ENCODE measurements at places on chromosomes 7 and 10.

- DNase-seq: peak; percentile 20
Observed at GRCh38 chr7:88480896-88481295, 174.2 kb upstream of the STEAP4 start.

DNA sequence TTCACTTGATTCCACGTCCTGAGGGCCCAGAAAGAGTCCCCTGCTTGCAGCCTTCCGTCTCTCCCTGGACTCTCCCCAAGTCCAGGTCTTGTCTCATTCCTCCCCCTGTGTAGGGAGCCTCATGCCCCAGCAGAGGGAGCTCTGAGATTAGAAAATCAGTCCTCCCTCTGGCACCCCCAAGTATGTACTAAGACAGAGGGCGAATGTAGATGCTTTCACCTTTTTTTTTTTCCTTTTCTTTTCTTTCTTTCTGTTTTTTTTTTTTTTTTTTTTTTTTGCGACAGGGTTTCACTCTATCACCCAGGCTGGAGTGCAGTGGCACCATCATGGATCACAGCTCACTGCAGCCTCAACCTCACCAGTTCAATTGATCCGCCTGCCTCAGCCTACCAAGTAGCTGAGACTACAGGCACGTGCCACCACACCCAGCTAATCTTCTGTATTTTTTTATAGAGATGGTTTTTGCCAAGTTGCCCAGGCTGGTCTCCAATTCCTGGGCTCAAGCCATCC is 10.3 kb downstream of the SFXN3 start:
- DNase-seq: peak; percentile 86

DNA sequence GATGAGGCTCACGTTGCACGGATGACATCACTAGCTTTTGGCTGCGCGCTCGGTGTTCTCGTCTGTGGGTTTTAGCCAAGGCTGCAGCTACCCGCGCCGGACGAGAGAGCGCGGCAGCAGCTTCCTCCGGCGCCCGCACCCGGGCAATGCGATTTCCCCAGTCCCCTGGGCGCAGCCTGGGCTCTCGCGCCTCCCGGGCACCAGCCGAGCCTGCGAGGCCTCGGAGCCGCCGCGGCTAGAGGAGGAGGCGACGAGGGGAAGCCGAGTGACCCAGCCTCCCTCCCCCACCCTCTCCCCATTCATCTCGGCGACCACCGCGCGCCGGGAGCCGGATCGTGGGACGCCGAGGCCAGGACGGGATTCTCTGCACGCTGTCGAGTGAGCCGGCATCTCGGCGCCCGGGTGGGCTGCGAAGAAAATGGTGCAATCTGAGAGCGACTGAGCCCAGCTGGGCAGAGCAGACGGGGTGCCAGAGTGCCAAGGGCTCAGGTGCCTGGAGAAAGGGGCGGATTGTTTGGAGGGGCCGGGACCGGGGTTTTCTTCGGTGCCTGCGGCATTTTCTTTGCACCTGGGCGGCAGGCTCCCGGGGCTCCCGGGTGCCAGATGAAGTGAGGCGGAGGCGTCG is 1.2 kb upstream of the TMEM178B start:
- peak; percentile 70 for DNase-seq

- peak; percentile 22 for DNase-seq
Observed at GRCh38 chr10:4947635-4948596, 15.3 kb upstream of the AKR1C1 start.

DNA sequence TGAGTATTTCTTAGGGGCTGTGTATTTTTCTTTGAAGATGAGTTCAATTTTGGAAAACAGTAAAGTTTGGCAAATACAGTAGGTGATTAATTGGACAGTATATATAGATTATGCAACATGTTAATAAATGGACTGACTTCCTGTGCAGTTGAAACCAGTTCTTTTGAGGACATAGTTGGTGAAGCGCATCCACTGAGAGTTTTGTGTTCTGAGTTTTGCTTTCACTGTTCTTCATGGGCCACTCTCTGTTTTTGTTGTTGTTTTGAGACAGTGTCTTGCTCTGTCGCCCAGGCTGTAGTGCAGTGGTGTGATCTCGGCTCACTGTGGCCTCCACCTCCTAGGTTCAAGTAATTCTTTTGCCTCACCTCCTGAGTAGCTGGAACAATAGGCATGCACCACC is 109.0 kb downstream of the SDHAF3 start:
- DNase-seq: no peak

DNA sequence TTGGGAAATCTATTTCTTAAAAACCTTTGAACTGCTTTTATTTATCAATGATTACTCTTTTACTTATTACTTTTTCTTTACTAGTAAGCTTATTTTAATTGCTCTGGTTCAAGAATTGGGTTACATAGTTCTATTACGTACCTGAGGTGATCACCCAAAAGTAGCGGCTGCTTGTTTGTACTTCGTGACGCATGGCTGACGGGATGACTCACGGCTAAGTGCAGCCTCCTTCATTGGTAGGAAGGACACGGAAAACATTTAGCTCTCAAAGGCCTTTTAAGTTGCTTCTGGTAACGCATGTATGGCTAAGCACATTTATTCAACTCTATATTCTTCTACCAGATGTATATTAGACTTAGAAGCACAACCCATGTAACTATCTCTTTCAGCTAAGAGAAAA is 285.8 kb upstream of the SP4 start:
- no peak for DNase-seq

- no peak for DNase-seq
Observed at GRCh38 chr10:126247446-126247975, 140.8 kb downstream of the ADAM12 start.

DNA sequence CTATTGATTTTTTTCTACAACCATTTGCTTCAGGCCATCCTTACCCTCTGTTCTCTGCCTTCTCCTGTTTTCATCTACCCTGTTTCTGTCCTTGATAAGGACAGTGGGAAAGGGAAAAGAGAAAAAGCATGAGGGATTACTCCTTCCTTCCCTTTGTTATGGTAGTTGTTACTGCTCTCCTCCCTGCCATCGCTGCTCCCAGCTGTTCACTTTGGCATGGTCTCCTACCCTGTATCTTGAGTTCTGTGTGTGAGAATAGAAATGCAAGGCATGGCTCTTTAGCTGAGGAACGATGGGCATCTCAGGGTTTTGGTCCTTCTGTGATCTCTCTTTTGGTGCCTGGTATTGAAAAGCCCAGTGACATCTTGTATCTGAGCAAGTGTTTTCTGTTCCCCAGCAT is 6.4 kb downstream of the CCSER2 start:
- DNase-seq: no peak

- peak; percentile 78 for DNase-seq
Observed at GRCh38 chr10:66925896-66926715, at the start of gene LRRTM3. Gene LRRTM3 (plus strand): TSS chr10:66926036.

GRCh38 chr10:47300429-47300931 is 483 bp downstream of the GDF10 start:
- no peak for DNase-seq

DNA sequence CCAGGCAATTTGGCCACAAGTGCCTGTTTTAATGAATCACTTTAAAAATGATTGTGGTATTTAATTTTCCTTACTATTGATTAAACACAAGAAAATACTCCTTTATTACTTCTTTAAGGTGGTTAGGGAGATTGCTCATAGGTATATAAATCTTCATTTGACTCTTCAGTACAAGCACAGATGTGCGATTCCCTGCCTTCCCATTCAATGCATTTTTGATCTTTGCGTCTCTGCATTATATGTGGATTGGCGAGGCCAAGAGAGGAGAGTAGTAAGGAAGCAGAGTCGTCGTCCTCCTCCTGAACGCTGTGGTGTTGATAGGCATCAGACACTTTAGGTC is 683.7 kb downstream of the LRMDA start:
- DNase-seq: no peak

- no peak for DNase-seq
Observed at GRCh38 chr7:77558284-77558967, 21.3 kb downstream of the PTPN12 start.

DNA sequence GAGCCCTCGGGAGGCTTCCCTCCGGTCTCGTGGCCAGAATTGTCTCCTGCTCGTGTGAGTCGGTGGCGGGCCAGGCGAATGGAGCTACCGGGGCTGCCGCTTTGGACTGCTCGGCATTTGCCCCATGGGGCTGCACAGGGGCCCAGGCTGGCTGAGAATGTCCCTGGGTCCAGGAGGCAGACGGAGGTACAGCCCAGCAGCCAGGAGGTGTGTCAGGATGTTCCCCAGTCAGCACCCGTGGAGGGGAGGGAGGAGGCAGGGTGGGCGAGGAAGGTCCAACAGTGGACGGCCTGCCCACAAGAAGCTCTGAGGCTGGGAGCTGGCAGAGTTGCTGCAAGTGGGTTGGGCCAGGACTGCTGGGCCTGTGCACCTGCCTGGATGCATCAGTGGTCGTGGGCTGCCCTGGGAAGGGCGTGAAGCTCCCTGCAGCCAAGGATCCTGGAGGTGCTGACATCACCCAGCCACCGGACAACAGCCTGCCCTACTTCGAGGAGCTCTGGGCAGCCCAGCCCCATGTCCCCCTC is 46.4 kb downstream of the PDGFA start:
- DNase-seq: no peak

DNA sequence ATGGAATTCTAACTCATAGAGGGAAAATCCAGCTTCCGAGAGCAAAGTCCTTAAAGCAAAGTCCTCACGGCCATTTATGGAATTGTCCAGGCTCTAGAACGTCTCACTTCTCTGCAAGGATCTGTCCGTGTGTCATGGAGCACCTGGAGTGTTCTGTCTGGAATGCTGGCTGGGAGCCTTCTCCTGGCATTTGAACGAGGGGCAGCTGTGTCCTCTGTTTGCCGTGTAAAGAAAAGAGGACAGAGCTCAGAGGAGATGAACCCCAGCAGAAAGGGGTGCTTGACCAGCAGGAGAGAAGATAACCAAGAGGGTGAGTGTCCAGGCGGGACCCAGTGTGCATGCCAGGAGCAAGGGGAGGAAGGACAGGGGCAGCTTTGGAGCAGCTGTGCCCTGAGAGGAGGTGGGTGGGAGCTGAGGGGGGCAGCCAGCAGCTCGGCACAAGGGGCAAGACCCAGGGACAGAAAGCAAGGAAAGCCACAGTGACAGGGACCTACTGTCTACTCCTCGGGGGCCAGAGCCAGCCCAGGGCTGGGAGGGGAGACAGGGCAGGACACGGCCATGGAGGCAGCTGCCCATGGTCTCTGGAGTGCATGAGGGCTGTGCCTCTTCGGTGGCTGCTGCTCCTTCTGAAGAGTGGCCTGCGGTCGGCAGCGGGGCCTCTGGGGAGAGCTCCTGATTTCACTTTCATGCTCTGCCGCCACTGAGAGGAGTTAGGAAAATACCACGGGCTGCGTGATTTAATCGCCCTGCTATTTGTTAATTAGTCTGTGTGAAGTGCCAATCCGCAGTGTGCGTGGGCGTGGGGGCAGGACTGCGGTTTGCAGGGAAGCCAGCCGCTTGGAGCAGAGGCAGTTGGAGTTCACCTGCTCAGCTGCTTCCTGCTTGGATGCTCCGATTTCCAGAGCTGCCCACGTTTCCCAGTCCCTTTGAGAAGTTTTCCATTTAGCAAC is 149.3 kb upstream of the SHH start:
- DNase-seq: no peak

- DNase-seq: no peak
Observed at GRCh38 chr7:137146012-137146455, 197.5 kb downstream of the PTN start.

DNA sequence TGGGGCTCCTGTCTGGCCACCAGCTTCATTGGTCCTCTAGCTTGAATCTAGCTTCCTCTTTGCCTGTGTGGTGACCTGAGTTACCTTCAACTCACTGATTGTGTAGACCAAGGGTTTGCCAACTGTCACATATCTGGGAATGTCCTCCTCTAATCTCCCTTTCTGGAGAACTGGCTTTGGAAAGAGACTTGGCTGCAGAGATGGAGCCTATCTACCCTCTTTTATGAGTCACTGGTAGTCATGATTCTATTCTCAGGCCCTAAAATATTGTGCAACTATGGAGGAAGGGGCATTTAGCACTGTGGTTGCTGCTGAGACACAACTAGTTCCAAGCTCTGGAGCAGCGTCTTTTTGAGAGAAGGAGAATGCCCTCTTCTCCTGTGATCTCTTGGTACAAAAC is 691.3 kb downstream of the KCNMA1 start:
- DNase-seq: no peak

DNA sequence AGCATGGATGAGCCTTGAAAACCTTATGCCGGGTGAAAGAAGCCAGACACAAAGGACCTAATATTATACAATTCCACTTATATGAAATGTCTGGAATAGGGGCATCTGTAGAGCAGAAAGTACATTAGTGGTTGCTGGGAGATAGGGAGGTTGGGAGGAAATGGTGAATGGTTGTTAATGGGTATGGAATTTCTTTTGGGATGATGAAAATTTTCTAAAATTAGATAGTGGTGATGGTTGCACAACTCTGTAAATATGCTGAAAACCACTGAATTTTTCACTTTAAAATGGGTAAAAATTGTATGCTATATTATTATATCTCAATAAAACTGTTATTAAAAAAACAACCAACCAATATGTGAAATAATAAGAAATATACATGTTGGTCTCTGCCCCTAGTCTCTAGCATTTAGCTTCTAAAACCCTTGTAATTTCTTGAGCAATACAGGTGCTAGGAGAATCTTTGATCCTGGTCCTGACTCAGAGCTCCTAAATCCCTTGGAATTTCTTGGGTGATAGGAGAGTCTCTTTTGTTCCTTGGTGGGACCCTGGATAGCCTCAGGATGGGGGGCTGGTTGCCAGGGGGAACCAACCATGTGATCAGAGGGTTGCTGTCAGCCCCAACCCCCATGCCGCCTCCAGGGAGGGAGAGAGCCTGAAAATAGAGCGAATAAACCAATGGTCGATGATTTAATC is 64.0 kb downstream of the TACR2 start:
- DNase-seq: no peak

DNA sequence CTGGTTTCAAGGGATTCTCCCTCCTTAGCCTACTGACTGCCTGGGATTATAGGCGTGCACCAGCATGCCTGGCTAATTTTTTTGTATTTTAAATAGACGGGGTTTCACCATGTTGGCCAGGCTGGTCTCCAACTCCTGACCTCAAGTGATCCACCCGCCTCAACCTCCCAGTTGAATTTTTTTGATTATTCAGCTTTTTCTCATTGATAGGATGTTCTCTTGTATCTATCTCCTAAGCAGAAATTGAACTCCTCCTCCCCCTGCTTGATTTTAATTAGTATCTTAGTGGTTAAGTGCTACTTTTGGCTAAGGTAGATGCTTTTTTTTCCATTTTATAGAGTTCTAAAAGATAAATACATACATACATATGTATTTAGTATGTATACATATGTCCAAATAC is 101.0 kb downstream of the ZNF277 start:
- no peak for DNase-seq

GRCh38 chr7:49860293-49860692 is 86.9 kb downstream of the VWC2 start:
- DNase-seq: no peak

DNA sequence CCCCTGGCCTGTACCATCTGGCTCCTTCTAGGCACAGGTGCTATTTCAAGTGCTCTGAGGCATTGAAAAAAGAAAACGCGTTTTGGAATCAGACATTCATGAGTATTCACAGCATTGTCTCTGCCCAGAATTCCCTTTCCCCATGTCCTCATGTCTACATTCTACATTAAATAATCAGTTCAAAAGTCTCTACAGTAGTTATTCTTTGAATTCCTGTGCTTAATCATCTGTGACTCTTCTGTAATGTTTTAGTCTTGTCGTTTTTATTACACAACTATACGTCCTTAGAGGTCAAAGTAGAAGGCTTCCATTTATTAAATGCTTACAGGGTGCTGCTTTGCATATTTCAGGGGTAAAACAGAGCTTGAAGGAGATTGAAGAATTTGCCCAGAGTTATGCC is 95.7 kb downstream of the BICC1 start:
- no peak for DNase-seq
